Central memory CD8-positive, alpha-beta T cell (primary cell): ENCODE measurements at places on chromosomes 6 and 20.

DNA sequence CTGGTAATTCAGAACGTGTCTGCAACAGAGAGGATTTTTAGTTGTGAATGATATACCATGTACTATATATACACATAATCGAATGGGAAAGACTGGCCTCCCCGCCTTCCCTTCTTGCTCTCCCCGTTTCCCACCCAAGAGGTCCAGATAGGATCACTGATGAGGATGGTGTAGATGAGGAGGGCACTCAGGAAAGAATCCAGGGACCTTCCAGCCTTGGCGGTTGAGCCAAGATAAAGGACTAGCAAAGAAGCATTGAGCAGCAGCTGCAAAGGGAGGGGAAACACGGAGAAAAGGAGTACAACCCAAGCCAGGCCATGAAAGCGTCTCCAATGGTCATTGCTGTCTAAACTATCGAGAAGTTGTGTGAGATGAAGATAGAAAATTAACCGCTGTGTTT is 84.0 kb upstream of the EXOC2 start:
- no peak for DNase-seq

GRCh38 chr20:31903627-31904386 is 33.4 kb downstream of the TTLL9 start:
- DNase-seq: no peak

- no peak for DNase-seq
Measured at GRCh38 chr20:878511-879307, 37.4 kb downstream of the ANGPT4 start.

DNA sequence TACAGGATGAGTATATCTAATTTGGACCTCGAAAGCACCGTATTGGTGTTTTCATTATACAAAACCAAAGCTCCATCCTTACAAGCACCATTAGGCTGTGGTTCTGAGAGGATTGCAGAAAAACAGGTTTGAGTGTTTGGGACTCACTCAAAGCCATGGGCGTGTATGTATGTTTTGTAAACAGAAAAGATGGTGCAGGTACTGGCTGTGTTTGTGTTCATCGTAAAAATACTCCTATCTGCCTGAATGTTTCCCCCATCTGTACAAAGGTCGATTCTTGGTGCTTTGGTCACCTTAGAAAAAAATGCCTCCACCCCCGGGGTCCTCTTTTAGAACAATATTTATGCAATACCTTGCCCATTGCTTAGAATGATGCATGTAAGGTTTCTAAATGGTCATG is 286.6 kb downstream of the TSHZ2 start:
- DNase-seq: no peak

- DNase-seq: no peak
Measured at GRCh38 chr6:142395266-142395665, 93.5 kb downstream of the ADGRG6 start.

- no peak for DNase-seq
Measured at GRCh38 chr20:48846516-48847492, 19.0 kb upstream of the PREX1 start.

DNA sequence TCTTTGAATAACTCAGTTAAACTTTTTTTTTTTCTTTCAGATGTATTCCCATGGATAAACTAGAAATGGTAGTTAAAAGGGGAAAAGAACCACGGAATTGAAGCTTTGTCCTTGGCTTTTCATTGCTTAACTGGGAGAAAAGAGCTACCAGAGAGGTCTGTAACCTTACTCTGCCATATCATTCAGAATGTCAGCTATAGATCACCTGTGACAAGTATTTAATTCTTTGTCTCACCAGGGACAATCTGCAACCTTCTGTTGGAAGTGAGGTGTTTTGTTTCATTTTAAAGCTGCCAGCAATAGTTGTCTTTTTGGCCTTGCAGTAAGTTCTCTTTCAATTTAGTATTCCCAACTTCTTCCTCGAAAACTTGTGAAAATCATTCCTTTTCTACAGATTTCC is 618.4 kb downstream of the FRK start:
- DNase-seq: no peak

- DNase-seq: peak; percentile 70
Measured at GRCh38 chr6:85482905-85483700, 33.2 kb downstream of the NT5E start.

GRCh38 chr6:113668641-113669408 is 188.3 kb upstream of the MARCKS start:
- DNase-seq: no peak

DNA sequence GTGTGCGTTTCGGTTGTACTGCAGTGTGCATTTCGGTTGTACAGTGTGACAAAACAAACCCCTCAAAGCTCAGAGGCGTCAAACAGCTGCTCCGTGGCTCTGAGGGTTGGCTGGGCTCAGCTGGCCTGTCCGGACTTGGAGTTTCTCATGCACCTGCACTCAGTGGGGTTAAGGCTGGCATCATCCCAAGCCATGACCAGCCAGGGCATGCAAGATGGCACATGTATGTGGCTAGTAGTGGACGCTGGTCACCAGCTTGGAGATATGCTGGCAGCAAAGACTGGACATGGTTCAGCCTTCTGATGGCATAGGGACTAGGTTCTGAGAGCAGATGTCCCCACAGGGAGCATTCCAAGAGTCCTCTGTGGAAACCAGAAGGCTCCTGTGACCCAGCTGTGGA is 187.2 kb downstream of the CDH4 start:
- no peak for DNase-seq

GRCh38 chr6:154161689-154162088 is 122.6 kb downstream of the OPRM1 start:
- DNase-seq: no peak

DNA sequence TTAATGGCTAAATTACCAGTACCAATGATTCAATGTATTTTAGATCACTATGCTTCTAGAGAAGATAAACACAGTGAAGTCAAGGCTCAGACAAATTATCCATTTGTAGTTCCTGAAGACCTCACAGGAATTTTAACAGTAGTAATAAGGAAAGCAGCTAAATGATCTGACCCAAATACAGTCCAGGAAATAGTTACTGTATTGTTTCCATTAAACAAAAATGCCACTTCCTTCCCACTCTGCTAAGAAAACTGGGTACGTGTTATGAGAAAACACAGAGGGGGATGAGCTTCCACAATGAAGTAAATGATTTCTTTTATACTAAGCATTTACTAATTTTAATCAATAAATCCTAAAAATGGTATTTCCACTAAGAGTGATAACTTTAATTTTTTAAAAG is 127.9 kb downstream of the CDK19 start:
- no peak for DNase-seq

- DNase-seq: no peak
Measured at GRCh38 chr6:14354919-14355572, 237.5 kb downstream of the CD83 start.

DNA sequence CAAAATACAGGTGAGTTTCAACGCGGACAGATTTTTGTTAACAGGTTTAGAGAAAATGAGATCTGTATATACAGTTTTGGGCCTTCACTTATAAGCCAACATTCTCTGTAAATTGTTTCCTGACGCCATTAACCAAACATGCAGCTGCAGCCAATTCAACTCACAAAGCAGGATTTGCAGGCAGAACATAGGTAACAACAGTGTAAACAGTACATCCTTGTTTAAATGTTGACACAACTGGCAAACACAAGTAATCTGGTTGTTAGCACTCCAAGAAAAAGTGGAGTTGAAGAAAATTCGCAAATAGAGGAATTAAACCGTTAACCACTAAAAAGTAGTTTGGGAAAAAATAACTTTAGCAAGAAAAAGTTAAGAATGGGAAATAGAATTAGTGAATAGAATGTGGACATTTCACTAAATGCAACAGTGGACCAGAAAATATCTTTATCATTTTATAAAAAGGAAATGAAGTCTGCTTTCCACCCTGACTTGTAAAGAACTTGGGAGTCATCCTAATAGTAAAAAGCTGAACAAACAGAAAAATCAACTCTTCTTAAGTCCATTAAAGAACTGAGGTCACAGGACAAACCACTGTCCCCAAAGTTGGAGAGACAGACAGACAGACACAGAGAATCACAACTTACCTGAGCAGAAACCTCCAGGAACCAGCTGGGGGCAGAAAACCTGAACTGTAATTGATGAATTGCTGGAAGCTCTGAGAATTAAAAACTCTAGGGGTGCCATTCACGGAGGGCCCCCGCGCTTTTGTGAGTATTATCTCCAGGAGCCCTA is 10.1 kb downstream of the SMIM28 start:
- DNase-seq: no peak

GRCh38 chr6:90393232-90393884 is 96.7 kb upstream of the BACH2 start:
- DNase-seq: peak; percentile 76

DNA sequence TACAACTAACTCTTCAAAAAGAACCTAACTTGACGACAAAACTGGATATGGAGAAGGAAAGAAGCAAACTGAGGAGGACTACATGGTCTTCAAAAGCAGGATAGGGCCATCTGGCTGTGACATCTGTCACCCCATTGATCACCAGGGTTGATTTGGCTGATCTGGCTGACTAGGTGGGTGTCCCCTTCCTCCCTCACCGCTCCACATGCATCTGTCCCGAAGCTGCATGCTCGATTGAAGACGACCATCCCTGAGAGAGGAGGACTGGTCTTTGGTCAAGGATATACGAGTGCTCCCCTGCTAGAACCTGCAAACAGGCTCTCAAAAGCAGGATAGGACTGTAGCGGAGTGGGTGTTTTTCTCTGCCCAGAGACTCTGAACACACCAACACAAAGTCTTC is 21.7 kb downstream of the CPNE1 start:
- DNase-seq: no peak

DNA sequence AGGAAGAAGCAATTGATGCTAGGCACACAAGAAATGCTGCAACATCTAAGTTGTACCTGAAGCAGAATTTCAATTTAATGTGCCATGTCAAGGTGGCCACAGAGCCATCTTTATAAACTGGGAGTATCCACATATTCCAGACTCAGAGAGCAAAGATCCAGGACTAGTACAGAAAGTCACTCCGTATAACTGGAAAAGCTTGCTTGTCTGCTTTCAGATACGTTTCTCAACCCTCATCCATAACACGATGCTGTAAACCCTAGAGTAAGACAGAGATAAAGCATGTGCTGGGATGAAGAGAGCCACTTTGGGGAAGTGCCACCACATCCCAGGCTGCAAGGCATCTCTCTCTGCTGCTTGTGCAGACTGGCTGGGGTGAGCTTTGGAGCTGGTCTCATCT is 134.7 kb downstream of the PACRG start:
- DNase-seq: no peak

DNA sequence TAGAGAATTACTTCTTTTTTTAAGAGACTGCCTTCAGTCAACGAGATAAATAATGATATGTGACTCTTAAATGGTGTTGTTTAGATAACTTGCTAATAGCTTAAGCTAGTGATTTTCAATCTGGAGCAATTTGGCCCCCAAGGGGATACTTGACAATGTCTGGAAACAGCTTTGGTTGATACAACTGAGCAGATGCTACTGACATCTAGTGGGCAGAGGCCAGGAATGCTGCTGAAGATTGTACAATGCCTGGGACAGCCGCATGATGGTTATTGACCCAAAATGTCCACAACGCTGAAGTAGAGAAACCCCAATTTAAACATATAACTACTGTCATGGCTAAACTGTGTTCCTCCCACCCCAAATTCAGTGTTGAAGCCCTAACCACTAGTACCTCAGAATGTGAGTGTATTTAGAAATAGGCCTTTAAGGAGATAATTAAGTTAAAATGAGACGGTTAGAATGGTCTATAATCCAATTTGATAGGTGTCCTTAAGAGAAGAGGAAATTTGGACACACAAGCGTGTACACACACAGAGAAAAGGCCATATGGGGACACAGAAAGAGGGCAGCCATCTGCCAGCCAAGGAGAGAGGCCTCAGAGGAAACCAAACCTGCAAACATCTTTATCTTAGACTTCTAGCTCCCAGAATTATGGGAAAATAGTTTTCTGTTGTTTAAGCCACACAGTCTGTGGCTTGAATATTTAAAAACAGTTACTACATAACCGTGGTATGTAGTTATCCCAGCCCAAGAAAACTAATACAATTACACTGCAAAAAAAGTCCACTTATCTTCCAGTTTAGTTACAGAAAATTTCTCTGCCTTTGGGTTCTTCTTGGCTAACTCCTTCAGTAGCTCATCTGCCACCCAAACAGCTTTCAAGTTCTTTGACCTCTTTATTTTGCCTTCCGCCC is 22.2 kb downstream of the RWDD2A start:
- no peak for DNase-seq

- no peak for DNase-seq
Measured at GRCh38 chr6:4773181-4773580, 3.0 kb upstream of the CDYL start.
